Activated CD4-positive, CD25-positive, alpha-beta regulatory T cell treated with anti-CD3 and anti-CD28 coated beads, Interleukin-2, amount 50 U/mL, for 16 hours (primary cell): ENCODE measurements at places on chromosomes 12 and 14.

DNA sequence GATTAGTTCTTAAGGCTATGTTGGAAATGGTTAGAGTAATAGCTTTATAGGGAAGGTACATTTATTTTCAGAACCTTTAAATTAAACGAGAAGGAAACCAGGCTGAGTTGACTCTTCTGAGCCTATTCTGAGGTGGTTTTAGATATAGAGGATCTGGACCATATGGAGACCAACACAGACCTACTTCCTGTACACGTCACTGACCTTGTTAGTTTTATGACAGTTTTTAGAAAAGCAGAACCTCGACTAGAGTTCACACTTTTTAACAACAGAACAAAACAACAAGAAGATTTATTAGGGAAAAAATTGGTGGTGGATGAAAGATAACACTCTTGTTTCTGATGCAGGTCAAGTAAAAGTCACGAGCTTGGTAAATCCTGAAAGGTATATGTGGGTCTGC, 107.1 kb downstream of the NPAS3 start:
- no peak for DNase-seq

GRCh38 chr12:74539261-74539660, 1.6 kb downstream of the ATXN7L3B start:
- no peak for DNase-seq

GRCh38 chr14:75961662-75962061, 20.1 kb downstream of the TGFB3 start:
- DNase-seq, result no peak

DNA sequence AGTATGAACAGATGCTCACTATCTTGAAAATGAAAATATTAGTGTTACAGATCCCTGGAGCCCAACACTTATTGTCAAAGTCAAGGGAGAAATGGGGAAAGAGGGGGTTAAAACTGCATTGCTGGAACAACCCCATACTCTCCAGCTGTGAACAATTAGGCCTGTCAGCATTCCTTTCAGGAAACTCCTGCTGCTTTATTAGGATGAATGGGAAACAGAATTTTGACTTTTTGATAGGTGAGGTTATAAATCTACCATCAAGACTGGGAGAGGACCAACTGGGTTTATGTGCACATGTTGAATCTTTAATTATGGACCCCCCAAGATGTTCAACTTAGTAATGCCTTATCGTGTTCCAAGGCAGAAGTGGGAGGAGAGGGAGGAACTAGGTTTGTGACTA, 85.0 kb downstream of the TMTC1 start:
- DNase-seq, result no peak

- DNase-seq, result no peak
These were observed 6.0 kb upstream of the KCNH5 start for GRCh38 chr14:63051301-63051700.

DNA sequence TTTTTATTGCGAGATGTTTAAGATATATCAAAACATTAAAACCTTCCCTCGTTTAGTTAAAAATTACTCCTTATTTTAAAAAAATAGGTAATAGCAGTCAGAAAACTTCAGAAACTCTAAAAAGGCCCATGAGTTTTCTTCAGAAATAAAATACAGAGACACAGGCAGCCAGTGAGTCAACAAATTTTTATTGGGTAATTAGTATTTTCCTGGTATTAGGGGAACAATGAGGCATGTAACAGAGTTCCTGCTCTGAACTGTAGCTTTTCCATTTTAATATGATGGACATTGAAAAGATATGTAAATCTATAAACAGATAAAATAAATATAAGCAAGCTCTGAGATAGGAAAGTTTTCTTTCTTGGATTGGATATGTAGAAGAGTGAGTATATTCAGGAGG, 399 bp upstream of the ZNF705A start:
- DNase-seq, result no peak

- DNase-seq, result no peak
These were observed 3.7 kb upstream of the AQP6 start for GRCh38 chr12:49969027-49969426.
